ENCODE measurements at places on chromosomes 6 and 20.

DNA sequence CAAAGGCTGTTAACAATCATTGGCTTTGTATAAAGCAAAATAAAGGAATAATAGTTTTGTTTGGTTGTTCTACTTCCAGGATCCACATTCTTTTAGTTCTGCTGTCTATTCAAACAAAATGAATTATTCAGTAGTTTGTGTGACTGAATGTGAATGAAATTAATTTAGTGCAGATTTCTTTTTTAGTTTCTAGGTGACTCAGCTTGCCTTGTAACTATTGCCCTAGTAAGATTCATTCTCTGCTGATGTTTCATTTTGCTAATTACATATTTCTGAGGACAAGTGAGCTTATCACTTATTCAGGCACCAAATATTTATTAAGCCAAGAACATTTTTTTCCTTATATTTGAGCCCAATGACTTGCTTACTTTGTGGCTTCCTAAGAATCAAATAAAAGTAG is 46.5 kb upstream of the RIPOR2 start:
- DNase-seq: no peak

DNA sequence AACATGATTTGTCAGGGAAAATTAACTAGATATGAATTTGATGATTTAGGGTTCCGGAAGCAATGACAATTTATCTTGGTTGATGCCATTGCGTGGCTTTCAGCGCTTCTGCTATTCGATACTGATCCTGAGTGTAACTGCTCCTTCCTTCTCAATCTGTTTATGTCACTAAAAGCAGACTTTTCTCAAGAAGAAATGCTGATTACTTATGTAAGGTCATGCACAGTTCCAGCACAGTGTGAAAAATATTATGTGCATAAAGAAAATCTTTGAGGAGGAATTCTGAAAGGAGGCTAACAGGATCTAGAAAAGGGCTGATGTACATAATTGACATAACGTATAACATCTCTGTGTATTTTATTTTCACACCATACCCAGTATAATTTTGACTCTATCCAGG is 336.6 kb downstream of the PACRG start:
- no peak for DNase-seq

DNA sequence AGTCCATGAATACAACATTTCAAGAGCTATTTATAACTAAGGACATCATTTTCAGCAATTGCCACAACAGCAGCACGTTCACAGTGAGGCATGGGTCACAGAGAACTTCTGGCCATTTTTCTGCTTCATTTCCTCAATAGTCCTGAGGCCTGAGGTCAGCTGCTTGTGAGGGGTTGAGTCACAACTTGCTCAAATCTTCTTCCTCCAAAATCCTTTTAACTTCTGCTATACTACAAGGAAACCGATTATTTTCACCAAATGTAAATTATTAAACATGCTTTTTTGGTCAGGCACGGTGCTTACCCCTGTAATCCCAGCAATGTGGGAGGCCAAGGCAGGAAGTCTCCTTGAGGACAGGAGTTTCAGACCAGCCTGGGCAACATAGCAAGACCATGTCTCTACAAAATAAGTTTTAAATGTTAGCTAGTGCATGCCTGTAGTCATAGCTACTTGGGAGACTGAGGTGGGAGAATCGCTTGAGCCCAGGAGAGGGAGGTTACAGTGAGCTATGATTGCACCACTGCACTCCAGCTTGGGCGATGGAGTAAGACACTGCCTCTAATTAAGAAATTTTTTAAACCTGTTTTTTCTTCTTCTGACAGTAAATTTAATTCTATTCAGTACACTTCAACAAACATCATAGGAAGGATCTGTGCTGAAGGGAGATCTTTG is 11.1 kb upstream of the SLC16A10 start:
- DNase-seq: no peak

DNA sequence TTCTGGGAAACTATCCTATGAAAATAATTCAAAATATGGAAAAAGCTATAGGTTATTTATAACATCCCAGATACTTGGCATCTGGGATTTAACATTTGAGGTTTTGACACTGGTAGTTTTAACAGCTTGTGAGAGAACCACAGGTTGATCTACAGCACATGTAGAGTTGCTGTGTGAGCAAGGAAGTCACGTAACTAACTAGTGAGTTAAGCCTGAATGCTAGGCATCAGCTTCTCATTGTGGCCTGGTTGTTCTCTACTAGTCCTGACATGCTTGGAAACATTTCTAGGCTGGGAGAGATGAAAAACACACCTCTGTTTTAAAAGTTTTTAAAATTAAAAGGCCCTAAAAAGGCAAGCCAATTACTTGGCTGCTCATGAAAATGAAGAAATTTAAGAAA is 28.2 kb downstream of the ESF1 start:
- no peak for DNase-seq

- no peak for DNase-seq
These were observed 22.2 kb downstream of the PCMTD2 start for GRCh38 chr20:64277571-64278316.

DNA sequence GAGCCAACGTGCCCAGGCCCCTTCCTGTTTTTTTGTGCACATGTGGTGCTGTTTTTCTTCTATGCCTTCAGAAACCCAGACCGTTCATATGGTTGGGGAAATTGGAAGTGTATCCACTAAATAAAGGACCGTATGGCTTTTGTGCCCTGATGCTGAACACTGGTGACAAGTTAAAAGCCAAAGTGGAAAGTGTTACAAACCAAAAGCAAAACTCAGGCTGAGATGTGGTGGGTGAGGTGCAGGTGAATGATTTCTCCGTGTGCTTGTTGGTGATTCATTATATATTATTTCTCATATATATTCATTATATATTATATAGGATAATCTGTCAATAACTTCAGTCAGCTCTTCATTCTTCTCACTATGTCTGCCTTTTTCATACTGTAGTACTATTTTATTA is 148.6 kb downstream of the SOBP start:
- no peak for DNase-seq

DNA sequence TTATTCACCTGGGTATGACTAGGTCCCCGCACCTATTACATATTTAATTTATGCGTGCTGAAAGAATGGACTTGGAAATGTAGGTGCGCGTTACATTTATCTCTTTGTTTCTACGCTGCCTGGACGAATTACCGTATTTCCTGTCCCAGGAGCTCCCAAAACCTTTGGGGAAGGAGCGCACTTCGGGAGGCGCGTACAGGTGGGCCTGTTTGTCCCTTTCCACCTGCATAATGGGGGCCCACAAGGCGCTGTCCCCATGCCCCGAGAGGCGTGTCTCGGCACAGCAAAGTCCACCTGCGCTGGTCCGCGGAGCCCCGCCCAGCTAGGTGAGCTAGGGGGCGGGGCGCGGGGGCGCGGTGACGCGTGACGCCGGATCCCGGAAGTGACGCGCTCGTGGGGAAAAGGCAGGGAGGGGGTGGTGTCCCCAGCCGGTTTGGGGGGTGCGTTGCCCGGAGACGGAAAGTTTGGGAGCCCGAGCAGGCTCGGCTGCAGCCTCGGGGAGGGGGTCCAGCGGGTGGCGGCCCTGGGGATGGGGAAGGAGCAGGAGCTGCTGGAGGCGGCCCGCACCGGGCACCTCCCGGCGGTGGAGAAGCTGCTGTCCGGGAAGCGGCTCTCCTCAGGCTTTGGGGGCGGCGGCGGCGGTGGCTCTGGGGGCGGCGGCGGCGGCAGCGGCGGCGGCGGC is at the start of gene ANKS1A:
ANKS1A (plus strand) TSS at position 382 of the 682 bp plus-strand sequence; CDS start at position 530, 148 bp downstream.
- peak; percentile 81 for DNase-seq

DNA sequence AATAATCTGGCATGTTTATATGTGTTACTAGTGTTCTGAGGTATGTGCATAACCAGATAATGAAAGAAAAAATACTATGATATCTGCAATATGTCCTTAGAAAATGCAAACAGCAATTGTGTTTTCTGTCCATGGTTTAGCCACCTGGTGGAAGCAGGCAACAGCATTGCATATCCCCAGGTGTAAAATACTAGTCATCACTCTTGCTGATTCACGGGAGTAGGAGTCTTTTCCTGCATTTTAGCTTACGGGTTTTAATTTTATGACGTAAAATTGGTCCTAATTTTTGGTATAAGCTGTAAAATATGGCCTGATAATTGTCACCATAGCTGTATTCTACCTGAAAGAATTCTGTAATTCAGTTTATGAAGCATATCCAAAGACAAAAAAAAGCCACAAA is 2.5 kb downstream of the RNF182 start:
- peak; percentile 44 for DNase-seq

DNA sequence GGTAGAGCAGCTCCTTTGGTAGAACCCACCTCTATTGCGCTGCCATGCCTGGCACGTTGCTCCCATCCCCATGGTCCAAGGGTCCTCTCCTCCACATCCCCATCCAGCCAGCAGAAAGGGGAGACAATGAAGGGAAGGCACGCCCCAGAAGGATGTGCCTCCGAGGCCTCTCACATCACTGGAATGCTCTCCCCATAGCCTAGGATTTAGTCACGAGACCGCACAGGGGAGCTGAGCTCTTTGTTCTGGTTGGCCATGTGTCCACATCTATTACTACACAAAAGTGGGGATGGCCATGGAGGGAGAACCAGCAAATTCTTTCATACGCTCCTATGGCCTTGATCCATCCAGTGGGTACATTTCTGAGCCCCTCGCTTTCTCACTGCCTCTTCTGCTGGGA is 60.5 kb upstream of the SALL4 start:
- DNase-seq: no peak

DNA sequence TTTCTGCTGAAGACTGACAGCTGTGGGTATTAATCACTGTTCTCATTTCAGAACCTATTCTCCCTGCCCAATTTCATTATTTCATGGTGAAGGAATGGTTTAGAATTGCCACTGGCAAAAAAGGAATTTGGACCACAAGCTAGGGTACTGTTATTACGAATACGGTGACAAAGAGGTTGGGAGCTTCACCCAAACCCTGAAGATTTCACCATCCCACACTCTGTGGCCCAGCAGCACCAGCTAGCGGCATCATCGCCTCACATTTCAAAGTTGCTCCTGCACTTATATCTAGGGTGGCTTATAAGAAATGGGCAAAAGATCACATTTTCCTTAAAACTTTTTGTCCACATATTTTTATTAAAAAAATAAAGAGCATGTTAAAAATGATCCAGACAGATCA is 236.1 kb downstream of the SYNDIG1 start:
- DNase-seq: no peak

- peak; percentile 79 for DNase-seq
These were observed 71.5 kb upstream of the LAMP5 start for GRCh38 chr20:9442858-9443257.

DNA sequence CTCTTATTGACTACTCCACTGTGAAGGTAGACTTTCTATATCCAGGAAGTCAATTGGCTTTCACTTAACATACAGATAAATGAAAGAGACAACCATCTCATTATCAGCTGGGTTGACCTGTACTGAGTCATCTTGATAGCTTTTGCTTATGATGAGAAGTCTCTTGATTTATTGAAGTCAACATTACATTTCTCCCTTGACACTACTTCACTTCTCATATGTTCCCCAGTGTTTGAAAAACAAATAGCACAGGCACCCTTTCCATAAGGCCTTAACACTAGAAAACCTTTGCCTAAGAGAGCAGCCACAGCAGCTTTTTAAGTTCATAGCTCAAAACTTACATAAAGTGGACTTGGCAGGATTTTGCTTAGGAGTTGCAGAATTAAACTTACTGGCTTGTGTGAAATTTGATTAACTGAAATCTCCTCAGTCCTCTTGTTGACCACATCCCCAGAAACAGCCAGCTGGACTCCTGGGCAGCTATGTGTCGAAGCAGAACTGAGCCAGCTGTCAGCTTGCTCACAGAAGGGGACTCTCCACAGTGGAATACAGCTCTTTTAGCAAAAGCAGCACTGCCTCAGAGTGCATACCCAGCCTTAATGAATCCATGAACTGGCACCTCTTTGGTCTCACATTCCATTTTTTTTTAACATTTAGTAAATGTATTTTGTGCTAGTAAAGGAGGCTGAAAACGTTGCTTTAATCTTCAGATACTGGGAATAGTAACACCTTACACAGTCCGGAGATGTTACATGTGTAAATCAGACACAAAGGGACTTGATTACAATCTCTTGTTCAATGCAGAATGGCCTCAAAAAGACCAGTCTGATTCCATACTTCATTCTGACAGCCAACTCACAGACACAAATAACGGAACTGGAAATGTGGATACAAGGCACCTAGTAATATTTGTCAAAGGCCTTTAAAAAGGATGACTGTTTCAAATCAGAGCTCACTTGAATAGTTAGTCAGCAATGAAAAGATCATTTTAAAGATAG is 1532.7 kb downstream of the HACE1 start:
- DNase-seq: no peak

DNA sequence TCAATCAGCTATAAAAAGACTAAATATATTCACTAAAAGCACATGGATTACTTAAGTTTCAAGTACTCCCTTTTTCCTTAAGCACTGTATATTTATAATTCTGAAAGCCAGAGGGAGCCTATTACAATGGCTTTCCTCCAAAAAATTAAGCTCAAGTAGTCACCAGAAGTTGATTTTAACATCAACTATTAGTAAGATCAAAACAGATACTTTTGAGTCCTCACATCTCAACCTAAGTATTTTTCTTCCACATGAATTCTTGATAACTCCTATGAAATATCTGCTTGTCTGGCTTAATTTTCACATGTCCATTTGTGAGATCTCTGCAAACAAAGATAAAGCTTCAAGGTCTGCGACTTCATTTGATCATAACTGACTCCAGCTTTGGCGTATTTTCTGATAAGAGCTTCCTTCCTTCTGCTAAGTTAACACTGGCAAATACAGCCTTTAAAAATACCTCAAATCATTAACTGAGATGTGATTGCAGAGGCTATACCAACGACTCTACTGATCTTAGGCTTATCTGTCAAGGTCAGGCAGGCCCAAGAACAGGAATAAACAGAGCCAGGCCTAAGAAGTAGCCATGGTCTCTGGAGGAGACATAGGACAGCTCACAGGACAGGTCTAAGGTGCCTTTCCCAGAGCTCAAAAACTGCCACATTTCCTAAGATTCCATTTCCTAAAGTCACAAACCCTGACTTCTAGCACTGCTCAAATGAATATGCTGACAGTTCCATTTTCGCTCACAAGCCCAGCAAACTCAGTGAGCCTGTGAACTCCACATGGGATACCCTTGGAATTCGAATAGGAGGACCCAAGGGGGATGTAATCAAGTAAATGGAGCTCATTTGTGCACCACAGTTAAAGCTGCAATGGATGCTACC is 10.0 kb downstream of the SNX5 start:
- DNase-seq: no peak

- DNase-seq: no peak
These were observed 11.4 kb upstream of the GJE1 start for GRCh38 chr6:142121342-142121741.
